ENCODE measurements at places on chromosomes 3 and 15.

DNA sequence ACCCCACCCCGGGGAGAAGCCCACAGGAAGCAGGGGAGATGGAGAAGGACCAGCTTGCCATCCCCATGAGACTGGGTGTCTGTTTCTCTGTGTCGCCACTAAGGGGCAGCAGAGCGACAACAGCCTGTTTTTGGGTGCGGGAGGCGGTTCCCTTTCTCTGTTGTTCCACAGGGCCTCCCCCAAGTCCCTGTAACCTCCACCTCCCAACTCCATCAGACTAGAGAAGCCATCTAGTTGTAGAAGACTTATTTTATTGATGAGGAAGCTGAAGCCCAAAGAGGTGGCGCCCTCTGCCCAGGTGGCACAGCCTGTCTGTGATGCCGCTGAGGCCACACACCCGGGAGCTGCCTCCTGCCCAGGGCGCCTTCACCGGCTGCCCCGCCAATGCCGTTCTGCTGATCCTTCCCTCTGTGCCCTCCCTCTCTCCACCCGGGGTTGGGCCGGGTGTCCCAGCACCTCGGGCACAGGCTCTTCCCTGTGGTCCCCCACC, 3.9 kb upstream of the CCDC9B start:
- peak; percentile 53 for DNase-seq

- no peak for DNase-seq
Observed at GRCh38 chr15:51952805-51953204, 18.8 kb downstream of the LEO1 start.

GRCh38 chr15:61974118-61974517, 86.1 kb downstream of the VPS13C start:
- DNase-seq: no peak

GRCh38 chr15:61748529-61748928, 311.7 kb downstream of the VPS13C start:
- no peak for DNase-seq

- no peak for DNase-seq
Observed at GRCh38 chr3:144317961-144318360, 346.3 kb downstream of the DIPK2A start.

GRCh38 chr15:95875121-95875643, 455.3 kb upstream of the NR2F2 start:
- DNase-seq: peak; percentile 65

GRCh38 chr15:51828621-51829375, 655 bp upstream of the TMOD3 start:
- no peak for DNase-seq

GRCh38 chr15:65130941-65131340, 2.7 kb downstream of the PDCD7 start:
- peak; percentile 1 for DNase-seq

DNA sequence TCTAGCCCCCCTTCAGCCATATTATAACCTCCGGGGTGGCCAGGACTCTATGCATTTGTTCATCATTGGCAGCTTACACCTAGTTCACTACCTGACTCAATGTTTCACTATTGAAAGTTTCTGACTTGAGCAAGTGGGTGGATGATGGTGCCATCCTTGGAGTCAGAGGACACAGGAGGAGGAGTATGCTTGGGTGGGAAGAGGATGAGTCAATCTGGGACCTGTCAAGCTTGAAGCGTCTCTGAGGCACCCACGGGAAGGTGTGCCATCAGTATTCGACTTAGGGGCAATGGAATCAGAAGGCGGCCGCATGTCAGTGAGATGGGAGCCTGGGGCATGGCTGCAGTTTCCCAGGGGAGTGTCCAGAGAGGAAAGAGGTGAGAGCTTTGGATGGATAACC, 133.3 kb downstream of the EPHB1 start:
- DNase-seq: no peak

DNA sequence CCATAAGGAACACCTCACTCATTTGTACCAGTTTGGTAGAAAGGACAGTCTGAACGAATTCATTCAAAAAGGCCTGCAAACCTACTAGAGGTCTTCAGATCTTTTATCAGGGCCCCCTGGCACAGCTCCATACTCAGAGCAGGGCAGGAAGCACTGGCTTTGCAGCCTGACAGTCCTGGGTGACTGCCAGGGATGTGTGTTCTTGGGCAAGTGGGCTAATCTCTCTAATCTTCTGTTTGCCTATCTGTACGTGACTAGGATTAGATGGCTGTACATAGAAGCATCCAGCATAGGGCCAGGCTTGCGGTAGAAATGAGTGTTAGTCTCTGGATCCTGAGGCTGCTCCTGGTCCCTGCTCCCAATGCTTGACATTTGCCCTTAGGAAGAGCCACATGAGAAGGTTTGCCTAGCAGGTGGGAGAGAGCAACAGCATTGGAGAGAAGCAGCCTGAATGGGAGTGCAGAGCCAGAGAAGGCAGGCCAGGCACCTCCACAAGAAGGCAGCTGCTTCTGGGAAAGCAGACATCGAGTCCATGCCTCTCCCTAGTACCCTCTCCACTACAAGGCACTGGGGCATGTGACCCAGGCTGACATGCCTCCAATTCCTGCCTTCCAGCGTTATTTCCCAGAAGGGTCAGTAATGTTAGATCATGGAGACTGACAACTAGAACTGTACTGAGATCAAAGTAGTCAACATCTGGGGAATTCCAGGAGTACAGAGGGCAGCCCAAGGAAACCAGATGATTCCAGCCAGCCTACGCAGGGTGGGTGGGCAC, 1.0 kb upstream of the CXCR6 start:
- no peak for DNase-seq

- DNase-seq: no peak
Observed at GRCh38 chr15:72472992-72473610, 1.0 kb upstream of the ARIH1 start.

GRCh38 chr3:136982520-136983138, 24.8 kb downstream of the IL20RB start:
- DNase-seq: no peak

DNA sequence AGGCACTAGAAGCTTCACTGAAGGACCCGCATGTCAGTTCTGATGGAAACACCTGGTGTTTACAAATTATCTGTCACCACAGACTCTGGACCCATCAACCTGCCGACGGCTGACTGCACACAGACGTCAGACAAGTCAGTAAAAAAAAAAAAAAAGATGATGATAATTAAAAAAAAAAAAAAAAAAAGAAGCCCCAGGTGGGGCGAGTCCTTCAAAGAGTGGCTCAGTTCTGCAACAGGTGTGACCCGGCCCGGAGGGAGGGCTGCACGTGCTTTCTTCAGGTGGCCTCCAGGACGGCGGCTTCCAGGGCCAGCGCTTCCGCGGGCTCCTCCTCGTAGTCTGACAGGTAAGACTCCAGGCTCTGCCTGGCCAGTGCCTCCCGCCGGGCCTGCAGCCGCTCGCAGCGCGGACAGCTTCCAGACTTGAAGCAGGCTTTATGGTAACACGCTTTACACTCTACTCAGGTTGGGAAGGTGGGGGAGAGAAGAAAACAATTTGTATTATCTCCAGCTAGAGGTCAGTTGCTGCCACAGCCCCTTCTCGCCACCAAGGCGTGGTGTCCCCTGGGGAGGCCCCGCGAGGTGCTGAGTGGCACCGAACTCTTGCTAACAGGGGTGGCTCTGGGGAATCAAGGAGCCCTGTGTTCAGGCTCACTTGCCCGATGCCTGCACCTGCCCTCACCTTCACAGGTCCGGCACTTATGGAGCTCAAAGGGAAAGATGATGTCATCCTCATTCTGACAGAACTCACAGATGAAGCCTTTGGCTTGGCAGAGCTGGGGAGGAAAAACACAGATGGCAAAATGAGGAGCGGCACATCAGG, 61.8 kb downstream of the RUBCN start:
- DNase-seq: no peak

- DNase-seq: peak; percentile 86
Observed at GRCh38 chr15:52653431-52653964, 25.7 kb downstream of the ATOSA start.

Data from brain microvascular endothelial cell (primary cell).